Activated naive CD4-positive, alpha-beta T cell treated with anti-CD3 and anti-CD28 coated beads for 36 hours (primary cell): ENCODE measurements at places on chromosomes 1 and 21. TPM values are rescaled to one million over a fixed set of nuclear protein-coding genes. Genes with fewer than 3 reads are reported as not detected.

LRRC71 gene
- total RNA-seq: not detected

DNA sequence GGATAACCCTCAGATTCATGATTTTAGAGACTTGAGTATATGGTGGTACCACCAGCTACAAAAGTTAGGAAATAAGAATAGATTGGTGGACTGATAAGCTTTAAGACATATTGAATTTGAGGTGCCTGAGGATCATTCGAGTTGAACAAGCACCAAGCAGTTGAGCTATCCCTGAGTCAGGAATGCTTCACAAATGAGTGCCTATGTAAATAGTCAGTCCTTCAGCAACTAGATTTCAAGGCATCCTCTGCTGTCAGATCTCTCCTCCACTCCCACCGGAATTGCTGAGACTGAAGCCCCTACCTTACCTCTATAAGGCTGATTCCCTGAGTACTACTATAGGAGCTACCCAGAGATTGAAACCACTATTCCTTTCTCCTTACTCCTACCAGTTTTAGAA lies 7.1 kb downstream of the BTF3L4 start:
- H3K4me3 ChIP-seq: no peak overlapping the region
- H3K4me1 ChIP-seq: peaks cover 21% of the 10 kb centered on the region
- H3K27me3 ChIP-seq: no peaks in the 10 kb centered on the region
- H3K27ac ChIP-seq: no peak overlapping the region
- no peak for DNase-seq
- peaks cover 30% of the 10 kb centered on the region for H3K36me3 ChIP-seq

WNT4 gene
- total RNA-seq: not detected

IL20 gene
- total RNA-seq: not detected

DNA sequence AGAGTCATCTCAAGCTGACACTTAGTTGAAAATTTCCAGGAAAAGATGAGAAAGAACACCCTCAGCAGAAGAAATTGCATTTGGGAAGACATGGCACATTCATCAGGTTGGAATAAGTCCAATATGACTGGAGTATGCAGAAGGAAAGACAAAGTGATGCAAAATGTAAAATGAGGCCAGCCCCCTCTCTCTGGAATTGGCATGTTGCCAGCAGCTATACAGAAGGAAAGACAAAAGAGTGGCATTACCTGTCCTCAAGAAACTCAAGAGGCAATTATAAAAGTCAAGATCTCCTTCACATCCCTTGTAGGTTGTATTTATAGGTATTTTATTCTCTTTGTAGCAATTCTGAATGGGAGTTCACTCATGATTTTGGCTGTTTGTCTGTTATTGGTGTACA lies 426.3 kb downstream of the AGBL4 start:
- no peak overlapping the region for H3K27ac ChIP-seq
- H3K4me1 ChIP-seq: no peaks in the 10 kb centered on the region
- no peaks in the 10 kb centered on the region for H3K27me3 ChIP-seq
- no peak overlapping the region for H3K4me3 ChIP-seq
- H3K36me3 ChIP-seq: no peaks in the 10 kb centered on the region

DNA sequence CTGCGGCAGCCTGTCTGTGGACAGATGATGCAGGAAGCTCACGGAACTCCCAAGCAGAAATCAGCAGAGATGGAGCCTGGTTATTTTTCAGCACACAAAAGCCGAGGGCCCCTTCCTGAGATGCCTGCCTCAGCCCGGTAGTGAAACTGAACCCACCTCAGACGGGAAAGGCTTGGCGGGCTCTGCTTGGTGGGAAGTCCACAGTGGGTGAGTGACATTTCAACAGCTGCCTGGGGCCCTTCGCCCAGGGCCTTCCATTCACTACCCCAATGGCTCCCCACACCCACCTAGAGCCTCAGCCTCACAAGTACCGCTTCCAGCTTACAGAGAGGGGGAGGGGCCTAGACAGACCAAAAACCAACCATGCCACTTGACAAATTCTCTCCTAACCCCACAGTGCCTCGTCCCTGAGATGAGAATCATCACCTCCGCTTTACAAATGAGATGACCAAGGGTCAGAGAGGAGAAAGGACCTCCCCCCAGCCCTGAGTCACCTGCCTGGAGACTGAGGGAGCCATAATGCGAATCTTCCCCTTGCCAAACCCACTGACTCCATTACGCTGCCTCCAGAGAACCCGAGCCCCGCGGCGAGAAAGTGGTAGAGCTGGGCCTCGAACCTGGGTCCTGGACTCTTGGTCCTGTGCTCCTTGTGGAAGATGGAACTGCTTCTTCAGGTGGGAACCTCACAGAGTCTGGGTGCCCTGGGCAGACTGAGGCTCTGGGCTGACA lies 3.4 kb upstream of the ECE1 start:
- DNase-seq: peak; percentile 90
- H3K36me3 ChIP-seq: peaks cover 21% of the 10 kb centered on the region
- H3K27me3 ChIP-seq: no peaks in the 10 kb centered on the region
- H3K4me1 ChIP-seq: peaks cover 89% of the 10 kb centered on the region
- H3K27ac ChIP-seq: peak overlapping the region; percentile 99

SLC30A2 gene
- total RNA-seq: not detected

OR10J1 gene
- total RNA-seq: not detected

MROH7 gene
- total RNA-seq: 0.10 TPM
